DMS79 (cell line): ENCODE measurements at places on chromosomes 5 and 9.

DNA sequence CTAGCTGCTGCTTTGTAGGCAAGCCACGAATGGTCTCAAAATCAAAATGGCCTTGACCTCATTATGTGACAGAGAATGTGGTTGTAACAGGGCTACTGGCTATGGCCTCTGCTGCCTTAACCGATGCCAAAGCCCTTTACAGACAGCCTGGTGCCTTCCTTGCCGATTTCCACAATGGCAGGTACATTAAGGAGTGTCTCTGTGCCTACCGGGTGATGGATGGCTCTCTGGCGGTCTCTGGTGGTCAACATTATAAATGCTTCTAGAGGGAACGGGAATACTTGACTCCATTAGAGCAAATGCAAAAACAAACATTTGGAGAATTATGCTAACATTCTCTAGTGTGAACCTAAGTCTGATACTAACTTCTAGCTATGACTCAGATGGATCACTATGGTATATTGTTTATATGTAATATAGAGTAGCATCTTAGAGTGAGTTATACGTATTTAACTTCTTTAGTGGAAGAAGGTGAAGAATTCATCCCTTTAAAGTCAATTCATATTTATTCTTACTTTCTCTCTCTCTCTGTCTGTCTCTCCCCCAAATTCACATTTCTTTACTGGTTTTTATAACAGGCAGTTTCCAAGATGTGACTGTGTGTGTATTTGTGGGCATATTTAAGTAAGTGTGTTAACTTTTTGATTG lies 52.5 kb downstream of the RPS23 start:
- DNase-seq: no peak

DNA sequence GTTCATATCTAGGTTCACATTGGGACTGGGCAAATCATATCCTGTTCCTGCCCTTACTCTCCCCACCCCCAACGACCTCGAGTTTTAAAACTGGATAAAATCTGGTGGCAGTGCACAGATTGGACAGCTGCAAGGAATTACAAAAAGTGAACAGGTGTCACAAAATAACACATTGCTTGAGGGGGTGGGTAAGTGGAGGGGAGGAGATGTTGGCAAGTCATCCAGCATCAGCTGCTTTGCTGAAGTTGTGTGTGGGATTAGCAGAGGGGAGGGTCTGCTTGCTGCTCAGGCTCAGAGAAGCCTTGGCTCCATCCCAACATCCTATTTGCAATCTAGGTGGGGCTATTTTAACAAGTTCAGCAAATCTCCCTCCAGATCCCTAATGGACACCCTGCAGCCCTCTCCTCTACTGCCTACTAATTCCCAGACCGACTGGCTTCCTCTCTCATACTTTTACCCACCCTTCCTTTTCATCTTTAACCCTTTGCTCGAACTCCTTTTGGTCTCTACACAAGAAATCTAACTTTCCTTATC lies 39.8 kb upstream of the SLC24A2 start:
- DNase-seq: no peak

GRCh38 chr5:58462154-58462553 lies 2.3 kb upstream of the PLK2 start:
- no peak for DNase-seq

DNA sequence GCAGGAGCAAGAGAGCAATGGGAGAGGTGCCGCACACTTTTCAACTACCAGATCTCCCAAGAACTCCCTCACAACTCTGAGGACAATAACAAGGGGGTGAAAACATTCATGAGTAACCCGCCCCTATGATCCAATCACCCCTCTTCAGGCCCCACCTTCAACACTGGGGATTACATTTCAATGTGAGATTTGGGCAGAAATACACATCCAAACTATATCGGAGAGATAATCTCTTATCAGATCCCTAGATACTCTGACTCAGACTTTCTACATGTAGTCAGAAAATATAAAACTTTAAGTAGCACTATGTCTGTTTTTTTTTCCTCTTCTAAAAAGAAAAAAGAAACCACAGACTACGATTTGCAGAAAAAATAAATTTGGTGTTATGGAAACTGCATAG lies 1595.9 kb upstream of the NUDT12 start:
- no peak for DNase-seq

- no peak for DNase-seq
Observed at GRCh38 chr9:84758817-84759216, 89.3 kb downstream of the NTRK2 start.

- DNase-seq: no peak
Observed at GRCh38 chr5:109328626-109329025, 81.1 kb downstream of the PJA2 start.

DNA sequence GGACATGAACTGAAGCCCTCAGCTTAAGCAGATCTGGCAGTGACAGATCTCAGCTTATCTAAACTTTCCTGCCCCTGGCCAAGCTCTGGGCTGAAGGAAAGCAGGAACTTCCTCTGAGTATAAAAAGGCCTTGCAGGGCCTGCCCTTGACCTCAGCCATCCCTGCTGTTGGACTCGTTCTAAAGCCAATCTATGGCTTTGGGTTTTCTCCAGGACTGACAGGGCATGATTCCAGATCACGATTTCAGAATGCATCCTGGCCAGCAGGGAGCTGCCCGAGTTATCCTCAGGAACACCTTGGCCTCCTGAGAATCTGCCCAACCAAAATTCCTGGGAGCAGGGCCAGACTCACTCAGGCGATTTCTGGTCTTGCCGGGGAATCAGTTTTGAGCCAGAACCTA lies 502.7 kb downstream of the TLE4 start:
- DNase-seq: no peak

- no peak for DNase-seq
Observed at GRCh38 chr5:133240425-133241091, 188.7 kb downstream of the HSPA4 start.

- DNase-seq: no peak
Observed at GRCh38 chr5:89004379-89004778, 121.4 kb upstream of the MEF2C start.

GRCh38 chr5:104170926-104171325 lies 608.3 kb upstream of the NUDT12 start:
- no peak for DNase-seq

- no peak for DNase-seq
Observed at GRCh38 chr5:73378070-73378469, 70.5 kb downstream of the FOXD1 start.

GRCh38 chr9:133852431-133852830 lies 114.3 kb upstream of the SARDH start:
- no peak for DNase-seq

DNA sequence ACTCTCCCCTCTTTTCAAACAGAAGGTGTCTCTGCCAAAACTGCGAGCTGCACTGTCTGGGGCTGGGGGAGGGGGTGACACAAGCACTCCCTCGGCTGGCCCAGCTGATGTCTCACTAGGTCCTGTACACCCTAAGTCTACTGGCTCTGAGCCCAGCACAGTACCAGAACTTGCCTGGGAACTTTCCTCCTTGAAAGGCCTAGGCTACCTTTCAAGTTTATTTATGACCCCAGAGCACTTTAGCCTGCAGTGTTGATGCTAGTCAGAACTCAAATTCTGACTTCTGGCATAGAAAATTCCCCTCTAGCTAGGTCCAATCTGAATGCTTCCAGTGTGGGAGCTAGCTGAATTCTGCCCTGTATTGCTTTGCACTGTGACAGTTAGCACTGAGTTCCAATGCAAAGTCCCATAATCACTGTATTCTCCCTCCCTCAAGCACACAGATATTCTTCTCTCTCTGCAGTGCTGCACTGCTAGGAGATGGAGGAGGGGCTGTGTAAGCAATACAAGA lies 10.5 kb downstream of the LURAP1L start:
- no peak for DNase-seq

GRCh38 chr9:114957558-114957957 lies 27.2 kb upstream of the TNFSF8 start:
- no peak for DNase-seq

GRCh38 chr5:112710896-112711295 lies 26.8 kb upstream of the APC start:
- no peak for DNase-seq

DNA sequence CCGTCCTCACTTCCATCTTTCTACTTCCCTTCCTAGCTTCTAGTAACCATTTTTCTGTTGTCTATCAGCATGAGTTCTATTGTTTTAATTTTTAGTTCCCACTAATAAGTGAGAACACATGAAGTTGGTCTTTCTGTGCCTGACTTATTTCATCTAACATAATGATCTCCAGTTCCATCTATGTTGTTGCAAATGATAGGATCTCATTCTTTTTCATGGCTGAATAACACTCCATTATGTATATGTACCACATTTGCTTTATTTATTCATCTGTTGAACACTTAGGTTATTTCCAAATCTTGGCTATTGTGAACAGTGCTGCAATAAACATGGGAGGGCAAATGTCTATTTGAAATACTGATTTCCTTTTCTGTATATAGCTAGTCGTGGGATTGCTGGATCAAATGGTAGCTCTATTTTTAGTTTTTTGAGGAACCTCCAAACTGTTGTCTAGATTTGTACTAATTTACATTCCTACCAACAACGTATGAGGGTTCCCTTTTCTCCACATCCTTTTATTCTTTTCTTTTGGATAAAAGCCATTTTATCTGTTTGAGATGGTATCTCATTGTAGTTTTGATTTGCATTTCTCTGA lies 50.3 kb downstream of the NSD1 start:
- DNase-seq: no peak

DNA sequence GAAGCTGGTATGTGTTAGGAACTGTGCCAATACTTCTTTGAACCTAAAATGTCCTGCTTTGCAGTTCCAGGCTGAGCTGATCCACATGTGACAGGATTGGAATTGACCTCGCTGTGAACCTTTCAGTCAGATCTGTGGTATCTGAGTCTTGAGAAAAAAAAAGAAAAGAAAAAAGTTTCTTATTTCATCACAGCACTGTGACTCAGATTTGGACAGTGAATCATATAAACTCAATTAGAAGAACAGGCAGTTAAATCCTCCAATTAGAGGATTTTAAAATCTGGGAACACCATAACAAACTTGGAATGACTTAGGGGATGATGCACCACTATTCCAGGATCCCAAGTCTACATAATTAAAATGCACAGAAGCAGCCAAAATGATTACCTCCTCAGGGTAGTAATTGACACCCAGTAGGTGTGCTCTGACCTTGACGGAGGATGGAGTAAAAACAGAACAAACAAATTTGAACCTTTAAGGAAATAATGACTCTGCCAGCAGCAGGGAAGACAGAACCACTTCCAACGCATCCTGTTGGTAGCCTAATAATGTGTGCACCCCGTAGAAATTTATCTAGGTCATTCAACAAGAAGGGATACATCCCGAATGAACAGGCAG lies 57.8 kb upstream of the RAI14 start:
- DNase-seq: no peak

DNA sequence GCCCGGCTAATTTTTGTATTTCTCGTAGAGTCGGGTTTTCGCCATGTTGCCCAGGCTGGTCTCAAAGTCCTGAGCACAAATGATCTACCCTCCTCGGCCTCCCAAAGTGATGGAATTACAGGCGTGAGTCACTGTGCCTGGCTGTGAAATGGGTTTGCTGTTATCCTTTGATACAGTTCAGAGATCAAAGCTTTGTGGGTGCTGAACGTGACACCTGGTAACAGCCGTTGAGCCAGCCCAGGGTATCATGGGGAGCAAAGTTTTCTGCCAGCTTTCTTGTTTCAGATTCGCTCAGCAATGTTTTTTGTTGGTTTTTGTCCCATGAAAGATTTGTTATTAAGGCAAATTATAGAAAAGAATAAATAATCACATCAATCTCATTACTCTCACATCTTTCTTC lies 68.9 kb upstream of the LPAR1 start:
- no peak for DNase-seq

DNA sequence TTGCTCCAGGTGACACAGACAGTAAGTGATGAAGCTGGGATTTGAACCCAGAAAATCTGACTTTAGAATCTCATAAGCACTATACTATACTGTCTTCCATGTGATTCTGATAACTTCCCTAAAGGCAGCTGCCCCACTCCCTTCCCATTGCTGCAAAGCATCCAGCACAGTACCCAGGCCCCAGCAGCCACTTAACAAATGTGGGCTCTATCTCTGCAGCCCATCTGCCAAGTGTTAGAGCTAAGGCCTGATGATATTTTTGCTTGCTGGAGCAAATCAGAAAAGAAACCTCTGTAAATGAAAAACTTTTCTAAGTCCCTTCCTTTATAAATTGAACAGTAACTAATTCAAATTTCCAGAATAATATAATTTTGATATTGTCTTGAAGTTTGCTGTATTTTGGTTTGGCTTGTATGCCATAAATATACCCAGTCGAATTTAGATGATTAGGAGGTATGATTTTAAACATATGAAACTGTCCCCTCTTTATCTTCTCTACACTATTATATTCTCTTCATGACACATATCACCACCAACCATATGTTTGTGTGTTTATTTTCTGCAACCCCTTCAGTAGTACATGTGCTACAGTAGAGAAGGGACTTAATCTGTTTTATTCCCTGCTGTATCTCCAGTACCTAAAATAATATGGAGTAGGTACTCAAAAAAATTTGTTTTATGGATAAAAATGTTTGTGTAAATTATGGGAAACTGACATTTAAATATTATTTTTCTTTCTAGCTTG lies 63.8 kb downstream of the SMIM15 start:
- no peak for DNase-seq

GRCh38 chr5:137221943-137222342 lies 277.2 kb downstream of the SPOCK1 start:
- no peak for DNase-seq

DNA sequence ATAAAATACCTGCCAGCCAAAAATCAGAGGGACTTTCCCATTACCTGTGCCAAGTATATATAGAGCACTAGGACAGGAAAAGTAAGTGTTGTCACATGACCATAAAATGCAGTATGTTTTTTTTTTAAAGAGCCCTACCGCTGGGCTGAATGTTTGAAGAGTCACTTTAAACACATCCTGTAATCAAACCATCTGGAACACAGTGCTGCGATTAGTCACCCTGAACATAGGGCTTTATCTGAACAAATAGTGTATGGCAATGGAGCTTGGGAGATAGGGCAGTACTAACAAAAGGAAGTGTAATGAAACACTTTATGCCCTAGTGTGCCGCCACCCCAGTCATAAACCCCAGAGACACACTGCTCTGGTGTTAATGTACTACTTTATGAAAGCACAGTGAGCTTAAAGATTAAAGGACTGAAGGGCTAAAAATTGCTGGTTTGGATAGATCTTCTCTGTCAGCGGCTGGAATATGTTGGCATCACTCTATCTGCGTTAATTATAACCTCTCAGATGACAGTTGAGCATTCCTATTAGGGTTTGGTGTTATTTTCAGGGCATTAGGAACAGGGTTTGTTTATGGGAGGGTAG lies 90.4 kb downstream of the ZNF608 start:
- DNase-seq: peak; percentile 69

GRCh38 chr9:135792268-135793128 lies 90.5 kb downstream of the KCNT1 start:
- no peak for DNase-seq

- no peak for DNase-seq
Observed at GRCh38 chr5:65268525-65268924, 213.2 kb downstream of the ADAMTS6 start.

GRCh38 chr5:67092535-67092934 lies 104.1 kb downstream of the CD180 start:
- no peak for DNase-seq

- DNase-seq: no peak
Observed at GRCh38 chr5:179190851-179191505, 130.8 kb downstream of the ZNF354C start.
